Activated T-helper 1 cell treated with anti-CD3 and anti-CD28 coated beads, Interleukin-2, amount 50 U/mL, for 16 hours (primary cell): ENCODE measurements at places on chromosomes 3 and 15.

DNA sequence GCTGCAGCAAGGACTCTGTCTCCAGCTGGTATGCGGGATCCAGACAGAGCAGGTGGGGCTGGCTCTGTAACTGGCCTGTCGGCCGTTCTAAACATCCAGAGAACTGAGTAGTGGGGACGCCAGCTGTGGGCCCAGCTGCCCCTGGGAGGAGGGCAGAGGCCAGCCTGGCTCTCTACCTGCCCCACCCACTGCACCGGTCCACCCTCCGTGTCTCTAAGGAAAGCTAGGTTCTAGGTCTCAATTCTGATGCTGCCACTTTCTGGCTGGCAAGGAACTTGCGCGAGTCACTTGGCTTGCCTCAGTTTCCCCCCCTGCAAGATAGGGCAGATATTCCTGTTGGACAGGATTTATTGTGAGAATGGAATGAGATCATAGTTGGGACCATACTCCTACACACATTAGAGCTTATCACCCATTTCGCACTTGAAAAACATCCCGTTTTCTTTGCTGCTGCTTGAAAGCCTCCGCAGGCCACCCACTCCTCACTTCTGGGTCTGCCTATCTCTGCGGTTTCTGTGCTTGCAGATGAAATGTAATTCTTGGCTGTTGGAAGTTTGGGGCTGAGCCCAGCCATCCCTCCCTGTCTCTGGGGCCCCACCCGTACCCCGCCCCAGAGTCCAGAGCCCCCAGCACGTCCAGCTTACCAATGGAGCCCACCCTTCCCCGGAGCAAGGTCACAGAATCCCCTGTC, 65.8 kb downstream of the IQSEC1 start:
- DNase-seq, result no peak

GRCh38 chr3:161781381-161781780, 284.8 kb downstream of the OTOL1 start:
- DNase-seq, result no peak

DNA sequence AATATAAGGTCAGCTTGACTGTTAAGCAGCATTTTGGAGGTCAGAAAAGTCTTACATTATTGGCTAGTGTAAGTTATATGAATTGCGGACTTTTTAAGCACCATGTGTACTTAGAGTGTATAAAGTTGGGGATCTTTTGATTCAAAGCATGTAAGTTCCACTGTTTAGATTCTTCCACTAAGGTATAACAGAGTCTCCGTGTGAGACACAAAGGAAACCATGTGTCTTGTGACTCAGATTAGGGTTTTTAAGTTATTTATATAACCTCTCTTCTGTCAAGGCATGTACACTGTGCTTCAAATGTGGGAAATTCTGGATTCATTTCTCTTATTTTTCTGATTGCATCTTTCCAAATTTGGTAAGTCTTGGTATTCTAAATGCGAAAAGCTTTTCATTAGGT, 143.5 kb upstream of the SOX2 start:
- DNase-seq, result no peak

DNA sequence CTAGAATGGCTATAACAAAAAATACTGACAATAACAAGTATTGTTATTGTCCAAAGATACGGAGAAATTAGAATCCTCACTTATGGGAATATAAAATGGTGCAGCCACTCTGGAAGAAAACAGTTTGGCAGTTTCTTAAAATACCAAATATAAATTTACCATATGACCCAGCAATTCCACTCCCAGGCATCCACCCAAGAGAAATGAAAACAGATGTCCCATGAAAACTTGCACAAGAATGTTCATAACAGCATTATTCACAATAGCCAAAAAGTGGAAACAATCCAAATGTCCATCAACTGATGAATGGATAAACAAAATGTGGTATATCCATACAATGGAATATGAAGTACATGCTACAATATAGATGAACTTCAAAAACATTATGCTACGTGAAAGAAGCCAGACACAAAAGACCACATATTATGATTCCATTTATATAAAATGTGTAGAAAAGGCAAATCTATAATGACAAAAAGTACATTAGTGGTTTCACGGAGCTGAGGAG, 9.4 kb downstream of the AAGAB start:
- DNase-seq, result no peak

- no peak for DNase-seq
Measured at GRCh38 chr15:80871858-80872257, 92.7 kb downstream of the CEMIP start.

- no peak for DNase-seq
Measured at GRCh38 chr3:74601793-74602192, 12.7 kb downstream of the CNTN3 start.

GRCh38 chr3:123779655-123780231, 104.4 kb downstream of the MYLK start:
- no peak for DNase-seq

- no peak for DNase-seq
Measured at GRCh38 chr3:125480656-125481374, 39.2 kb downstream of the SNX4 start.

DNA sequence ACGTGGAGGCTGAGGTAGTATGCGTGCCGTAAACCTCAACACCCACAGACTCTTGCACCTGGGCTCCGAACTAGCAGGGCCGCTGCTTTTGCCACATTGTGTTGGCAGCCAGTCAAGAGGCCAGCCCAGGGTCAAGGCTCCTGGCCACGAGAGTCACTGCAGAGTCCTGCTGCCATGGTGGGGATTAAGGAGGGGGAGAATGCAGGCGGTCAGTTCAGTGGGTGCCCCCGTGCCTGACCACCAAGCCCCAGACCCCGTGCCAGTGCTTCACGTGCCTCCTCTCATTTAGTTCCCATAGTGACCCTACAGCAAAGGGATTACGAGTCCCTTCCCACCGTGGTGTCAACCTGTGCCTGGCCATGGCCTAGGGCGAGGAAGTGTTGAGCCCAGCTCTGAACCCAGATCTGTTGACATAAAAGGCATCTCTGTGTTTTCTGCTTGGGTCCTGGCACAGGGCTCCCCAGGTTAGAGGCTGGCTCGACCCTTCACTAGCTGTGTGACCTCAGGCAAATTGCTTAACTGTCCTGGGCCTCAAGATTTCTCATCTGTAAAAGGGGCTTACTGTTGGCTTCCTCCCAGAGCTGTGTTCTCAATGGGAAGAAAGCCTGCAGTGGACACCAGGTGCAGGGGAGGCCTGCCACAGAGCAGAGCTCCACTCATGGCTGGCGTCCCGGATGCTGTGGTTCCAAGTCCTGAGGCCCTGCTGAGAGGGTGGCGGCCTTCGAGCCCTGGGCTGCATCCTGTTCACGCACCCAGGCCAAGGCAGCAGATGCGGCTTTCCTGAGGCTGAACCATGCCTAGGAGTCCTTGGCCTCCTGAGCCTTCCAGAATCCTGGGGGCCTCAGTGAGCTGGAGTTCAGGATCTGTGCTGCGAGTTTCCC, 32.8 kb downstream of the FBLN2 start:
- DNase-seq, result no peak

- no peak for DNase-seq
Measured at GRCh38 chr3:184526088-184526433, 35.5 kb upstream of the EPHB3 start.

GRCh38 chr15:84609818-84610525, 9.2 kb downstream of the ZSCAN2 start:
- no peak for DNase-seq

DNA sequence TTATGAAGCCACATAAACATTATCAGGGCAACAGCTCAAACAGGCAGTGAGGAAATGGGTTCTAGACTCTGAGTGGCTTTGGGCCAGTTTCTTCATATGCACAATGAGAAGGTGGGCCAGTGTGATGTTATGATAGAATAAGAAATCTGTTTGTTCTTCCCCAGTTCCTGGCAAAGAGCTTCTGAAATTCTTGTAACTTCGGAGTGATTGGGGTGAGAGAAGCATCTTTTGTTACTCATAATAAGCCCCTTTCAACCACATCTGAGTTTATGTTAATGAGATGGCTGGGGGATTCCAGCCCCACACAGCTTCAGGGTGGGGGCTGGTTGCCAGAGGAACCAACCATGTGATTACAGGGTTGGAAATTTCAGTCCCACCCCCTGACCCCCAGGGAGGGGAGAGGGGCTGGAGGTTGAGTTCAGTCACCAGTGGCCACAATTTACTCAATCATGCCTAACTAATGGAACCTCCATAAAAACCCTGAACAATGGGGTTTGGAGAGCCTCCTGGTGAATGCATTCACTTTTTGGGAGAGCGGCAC, 57.0 kb upstream of the FRMD4B start:
- no peak for DNase-seq

- DNase-seq, result no peak
Measured at GRCh38 chr15:40053831-40054604, 15.0 kb upstream of the SRP14 start.

- no peak for DNase-seq
Measured at GRCh38 chr15:66765478-66766281, 63.6 kb downstream of the SMAD6 start.

- DNase-seq, result no peak
Measured at GRCh38 chr3:51620543-51620942, 50.5 kb upstream of the TEX264 start.

GRCh38 chr15:27479296-27480140, 508.5 kb downstream of the GABRG3 start:
- no peak for DNase-seq

- no peak for DNase-seq
Measured at GRCh38 chr15:57146506-57147201, 228.2 kb downstream of the TCF12 start.

DNA sequence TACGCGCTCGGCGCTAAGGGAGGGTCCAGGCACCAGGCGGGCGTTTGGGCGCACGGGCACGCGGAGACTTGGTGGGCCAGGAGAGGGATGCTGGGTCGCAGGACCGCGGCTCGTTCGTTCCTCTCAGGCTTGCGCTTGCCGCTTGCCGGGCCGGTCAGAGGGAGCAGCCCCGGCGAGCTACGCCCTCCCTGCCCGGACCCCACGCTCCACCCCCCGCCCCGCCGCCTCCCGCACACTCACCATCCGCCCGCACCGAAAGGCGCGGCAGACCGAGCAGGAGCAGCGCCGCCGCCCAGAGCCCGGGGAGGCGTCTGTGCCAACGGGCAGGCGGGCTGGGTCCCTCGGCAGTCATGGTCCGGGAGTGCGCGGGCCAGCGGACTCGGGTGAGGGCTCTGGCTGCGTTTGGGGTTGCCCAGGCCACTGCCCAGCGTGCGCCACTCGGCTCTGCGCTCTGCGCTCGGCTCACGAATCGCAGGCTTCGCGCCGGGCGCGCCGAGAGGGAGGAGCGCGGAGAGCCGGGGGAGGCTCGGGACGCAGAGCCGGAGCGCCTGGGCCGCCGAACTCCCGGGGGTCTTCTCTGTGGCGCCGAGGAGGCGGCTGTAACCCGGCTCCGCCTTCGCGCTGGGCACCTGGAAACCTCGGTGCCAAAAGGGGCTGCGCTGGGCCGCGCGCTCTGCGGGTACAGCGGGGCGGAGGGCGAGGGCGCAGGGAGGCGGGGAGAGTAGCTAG, at the start of gene SUSD5:
SUSD5 (minus strand) TSS at position 365 of the 729 bp plus-strand sequence; CDS start at position 352, 13 bp downstream.
- DNase-seq, result no peak

- no peak for DNase-seq
Measured at GRCh38 chr15:78956937-78957336, 12.1 kb upstream of the CTSH start.

DNA sequence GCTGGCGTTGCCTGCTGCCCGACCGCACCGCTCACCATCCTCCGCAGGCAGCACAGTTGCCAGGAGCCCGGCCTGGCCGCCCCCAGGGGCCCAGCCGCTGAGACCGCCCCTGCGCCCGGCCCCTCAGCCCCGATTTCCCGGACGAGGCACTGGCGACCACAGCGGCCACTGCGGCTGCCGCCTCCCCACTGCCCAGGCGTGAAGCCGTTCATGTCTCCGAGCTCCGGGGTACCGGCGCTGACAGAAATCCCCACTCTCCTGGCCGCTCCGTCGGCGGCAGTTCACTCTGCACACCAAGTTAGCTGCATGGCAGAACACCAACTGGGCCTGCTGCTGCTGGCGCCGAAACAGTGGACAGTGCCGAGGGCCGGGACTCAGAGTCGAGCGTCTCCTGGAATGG, 8.5 kb downstream of the SELENOT start:
- DNase-seq, result no peak

DNA sequence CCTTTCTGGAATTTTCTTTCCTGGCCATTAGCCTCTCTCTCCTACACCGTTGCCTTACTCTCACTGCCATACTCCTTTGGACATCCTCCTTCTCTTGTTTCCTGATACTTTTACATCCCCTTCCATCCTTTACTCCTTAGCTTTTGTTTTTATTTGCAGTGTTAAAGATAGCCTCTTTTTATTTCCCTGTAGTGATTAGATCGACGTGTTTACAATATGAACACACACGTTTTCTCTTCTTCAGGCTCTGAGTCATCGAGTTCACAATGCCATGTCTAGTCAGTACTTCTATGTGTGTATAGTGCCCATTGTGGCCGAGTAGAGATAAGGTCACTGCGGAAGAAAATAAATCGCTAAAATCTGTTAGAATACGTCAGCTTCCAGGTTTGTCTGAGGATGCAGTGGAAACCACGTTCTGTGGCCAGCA, 208.5 kb downstream of the LPP start:
- no peak for DNase-seq

DNA sequence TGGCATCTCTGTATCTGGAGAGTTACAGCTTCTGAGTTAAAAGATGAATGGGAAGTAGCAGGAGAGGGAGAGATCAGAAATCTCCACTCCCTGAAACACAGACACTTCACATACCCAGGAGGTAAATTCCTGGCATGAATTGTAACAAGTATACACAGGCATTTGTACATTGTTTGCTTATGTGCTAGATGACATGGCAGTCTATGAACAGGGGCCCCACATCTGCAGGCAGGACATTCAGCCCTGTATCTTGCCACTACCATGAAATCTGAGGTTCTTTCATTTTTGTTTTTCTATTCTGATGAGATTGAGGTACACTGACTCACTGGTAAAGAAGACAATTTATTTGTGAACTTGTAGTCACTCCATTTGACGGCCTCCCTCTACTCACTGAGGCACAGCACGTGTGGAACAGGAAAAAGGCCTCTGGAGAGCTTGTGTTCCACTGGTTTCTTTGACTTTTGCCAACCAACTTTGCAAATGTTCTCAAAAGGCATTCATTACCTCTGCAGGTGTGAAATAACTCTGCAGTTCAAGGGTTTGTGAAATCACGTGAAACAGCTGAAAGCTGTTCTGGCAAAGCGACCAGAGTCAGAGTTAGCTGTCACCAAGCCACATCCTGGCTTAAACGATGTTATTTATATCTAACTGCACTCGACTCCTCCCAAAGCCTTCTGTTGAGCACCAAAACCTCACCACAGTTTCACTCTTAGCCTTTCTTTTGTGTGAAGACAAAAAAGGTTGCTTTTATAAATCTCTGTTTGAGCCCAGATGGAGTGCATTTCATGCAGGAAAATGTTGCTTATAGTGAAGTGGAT, 401.3 kb upstream of the CFAP20DC start:
- peak; percentile 25 for DNase-seq

DNA sequence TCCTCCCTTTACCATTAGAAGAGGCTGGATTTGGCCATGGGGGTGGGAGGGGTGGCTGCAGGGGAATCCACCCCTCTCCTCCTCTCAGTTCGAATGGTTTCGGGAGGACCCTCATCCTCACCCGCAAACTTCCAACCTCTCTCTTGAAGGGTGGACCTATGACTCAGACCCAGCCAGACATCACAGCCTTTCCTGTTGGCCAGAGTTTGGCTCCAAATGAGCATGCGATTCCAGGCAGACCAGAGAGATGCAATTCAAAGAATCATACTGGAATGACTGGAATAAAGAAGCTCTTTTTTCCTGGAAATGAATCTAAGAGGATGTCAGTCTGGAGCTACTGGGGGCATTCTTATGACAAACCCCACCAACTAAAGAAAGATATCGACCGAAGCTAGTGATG, 516.7 kb upstream of the MDFIC2 start:
- no peak for DNase-seq

- DNase-seq, result no peak
Measured at GRCh38 chr15:90887037-90887481, 2.8 kb downstream of the FES start.
